ENCODE measurements at places on chromosomes 1 and 21.

DNA sequence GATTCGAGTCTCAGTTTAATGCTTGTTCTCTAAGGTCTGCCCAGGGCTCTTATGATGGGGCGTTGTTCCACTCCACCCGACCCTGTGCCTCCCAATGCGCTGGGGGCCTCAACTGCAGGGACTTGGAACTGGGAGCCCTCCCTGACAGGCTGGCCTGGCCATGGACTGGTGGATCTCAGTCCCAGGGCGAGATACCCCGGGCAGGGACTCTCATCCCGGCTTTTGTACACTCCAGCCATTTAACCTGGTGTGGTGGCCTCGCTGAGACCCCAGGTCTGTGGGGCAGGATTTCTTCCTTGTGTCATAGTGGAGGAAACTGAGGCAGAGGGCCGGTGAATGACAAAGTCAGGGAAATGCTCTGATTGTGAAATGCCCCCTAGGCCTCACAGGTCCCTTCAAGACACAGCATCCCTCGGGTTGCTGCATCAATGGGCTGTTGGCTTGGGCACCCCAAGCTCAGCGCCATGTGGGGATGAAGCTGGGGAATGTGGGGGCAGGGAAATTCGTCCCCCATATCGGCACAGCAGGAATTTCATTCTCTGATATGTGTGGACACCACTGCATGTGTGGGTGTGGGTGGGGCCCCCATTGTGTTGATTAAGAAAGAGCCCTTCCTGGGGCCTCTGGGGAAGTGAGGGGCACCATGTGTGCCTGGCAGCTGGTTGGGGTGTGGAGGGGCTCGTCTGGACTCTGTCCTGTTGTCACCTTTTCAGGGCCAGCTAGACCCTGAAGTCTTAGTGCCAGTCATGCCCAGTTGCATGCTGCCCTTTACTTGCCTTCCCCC lies 19.9 kb upstream of the ZNF678 start:
- no peaks in the 10 kb centered on the region for H3K36me3 ChIP-seq
- no peaks in the 10 kb centered on the region for H3K27me3 ChIP-seq
- H3K4me1 ChIP-seq, result peaks cover 6% of the 10 kb centered on the region
- peak overlapping the region; percentile 63 for H3K27ac ChIP-seq

- H3K4me3 ChIP-seq, result no peak overlapping the region
- DNase-seq, result no peak
- H3K36me3 ChIP-seq, result peaks cover 41% of the 10 kb centered on the region
Measured at GRCh38 chr1:109239409-109240068, 9.8 kb upstream of the CELSR2 start.

GRCh38 chr1:11053758-11054137 lies 6.1 kb downstream of the SRM start:
- no peak overlapping the region for H3K4me3 ChIP-seq
- H3K27ac ChIP-seq, result no peak overlapping the region
- no peak for DNase-seq
- peaks cover 3% of the 10 kb centered on the region for H3K4me1 ChIP-seq
- peaks cover 7% of the 10 kb centered on the region for H3K36me3 ChIP-seq
- no peaks in the 10 kb centered on the region for H3K27me3 ChIP-seq

- no peaks in the 10 kb centered on the region for H3K36me3 ChIP-seq
- H3K4me1 ChIP-seq, result peaks cover 25% of the 10 kb centered on the region
- no peak overlapping the region for H3K4me3 ChIP-seq
- H3K27me3 ChIP-seq, result no peaks in the 10 kb centered on the region
- DNase-seq, result no peak
Measured at GRCh38 chr21:34935452-34935851, 113.7 kb downstream of the RUNX1 start.
